ENCODE measurements at places on chromosomes 5 and 9.
A peak's percentile ranks its signal among the peaks of the same experiment; 100 is the strongest.

- H3K27ac ChIP-seq, result no peak overlapping the region
- no peak for DNase-seq
- H3K27me3 ChIP-seq, result no peaks in the 10 kb centered on the region
- peaks cover 13% of the 10 kb centered on the region for H3K4me1 ChIP-seq
- no peak overlapping the region for H3K4me3 ChIP-seq
- H3K36me3 ChIP-seq, result no peaks in the 10 kb centered on the region
Measured at GRCh38 chr9:630817-631216, 210.7 kb upstream of the DMRT1 start.

GRCh38 chr5:147400881-147401280, 109.0 kb downstream of the DPYSL3 start:
- no peaks in the 10 kb centered on the region for H3K4me1 ChIP-seq
- no peak for DNase-seq
- no peak overlapping the region for H3K27ac ChIP-seq
- no peak overlapping the region for H3K4me3 ChIP-seq
- no peaks in the 10 kb centered on the region for H3K36me3 ChIP-seq

- H3K27me3 ChIP-seq, result peaks cover 8% of the 10 kb centered on the region
- peaks cover 12% of the 10 kb centered on the region for H3K4me1 ChIP-seq
- H3K4me3 ChIP-seq, result no peak overlapping the region
- H3K27ac ChIP-seq, result no peak overlapping the region
- no peaks in the 10 kb centered on the region for H3K36me3 ChIP-seq
Measured at GRCh38 chr9:27382975-27383374, 86.0 kb upstream of the EQTN start.

DNA sequence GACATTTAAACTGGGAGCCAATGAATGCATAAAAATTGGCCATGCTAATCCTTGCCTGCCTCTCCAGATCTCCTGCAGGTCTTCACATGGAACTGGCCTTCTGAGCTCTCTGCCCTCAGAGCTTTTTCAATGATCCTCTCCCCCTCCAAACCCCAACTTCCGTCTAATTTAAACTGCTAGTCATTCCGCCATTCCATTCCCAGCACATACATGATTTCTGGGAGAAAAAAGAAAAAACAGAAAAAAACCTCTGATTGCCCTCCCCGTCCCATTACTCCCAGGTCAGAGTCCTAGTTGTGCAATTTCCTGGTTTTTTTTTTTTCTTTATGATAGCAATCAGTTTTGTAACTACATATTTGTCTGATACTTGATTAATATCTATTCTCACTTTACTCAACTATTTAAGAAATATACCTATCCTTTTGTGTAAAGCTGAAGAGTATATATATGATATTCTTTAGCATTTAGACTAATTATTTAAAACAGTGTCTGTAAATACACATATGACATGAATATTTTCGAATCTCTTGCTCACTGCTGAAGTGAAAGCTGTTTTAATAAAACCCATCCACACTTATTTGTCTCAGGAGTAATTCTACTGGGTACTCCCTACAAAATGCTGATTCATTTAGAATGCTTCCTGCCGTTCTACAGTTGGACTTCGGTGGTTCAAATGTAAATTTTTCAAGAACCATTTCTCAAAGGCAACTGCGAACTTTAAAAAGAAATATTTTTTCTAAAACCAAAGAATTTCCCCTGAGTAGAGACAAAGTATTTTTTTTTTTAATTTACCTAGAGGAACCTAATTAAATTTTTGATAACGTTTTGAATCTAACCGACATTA, 1.6 kb downstream of the HINT1 start:
- H3K4me1 ChIP-seq, result peaks cover 45% of the 10 kb centered on the region
- peak overlapping the region; percentile 89 for H3K4me3 ChIP-seq
- peaks cover 52% of the 10 kb centered on the region for H3K36me3 ChIP-seq
- H3K27ac ChIP-seq, result peak overlapping the region; percentile 97

DNA sequence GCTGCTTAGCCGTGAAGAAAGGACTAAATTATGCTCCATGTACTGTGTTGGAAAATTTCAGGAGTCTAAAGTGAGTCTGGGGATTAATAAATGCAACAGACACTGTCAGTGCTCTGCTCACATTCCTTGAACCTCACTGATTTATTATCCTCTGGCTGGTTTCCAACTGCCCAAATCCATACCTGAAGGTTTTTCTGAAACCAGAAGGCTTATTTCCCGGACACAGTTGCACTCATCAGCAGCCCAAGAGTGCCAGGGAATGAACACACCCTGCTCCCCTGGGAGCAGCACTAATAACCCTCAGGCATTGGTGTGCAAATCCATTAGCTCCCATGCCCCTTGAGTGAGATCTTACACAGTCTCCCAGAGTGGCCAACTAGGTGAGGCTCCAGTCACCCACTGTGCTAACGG, 38.7 kb downstream of the F2R start:
- DNase-seq, result no peak

- no peak overlapping the region for H3K4me3 ChIP-seq
- peaks cover 30% of the 10 kb centered on the region for H3K4me1 ChIP-seq
Measured at GRCh38 chr9:132412089-132412488, 2.1 kb downstream of the CFAP77 start.

GRCh38 chr5:68215898-68216244, 315 bp downstream of the PIK3R1 start:
- no peak for DNase-seq
- peaks cover 33% of the 10 kb centered on the region for H3K4me1 ChIP-seq
- peaks cover 19% of the 10 kb centered on the region for H3K36me3 ChIP-seq
- no peaks in the 10 kb centered on the region for H3K27me3 ChIP-seq

DNA sequence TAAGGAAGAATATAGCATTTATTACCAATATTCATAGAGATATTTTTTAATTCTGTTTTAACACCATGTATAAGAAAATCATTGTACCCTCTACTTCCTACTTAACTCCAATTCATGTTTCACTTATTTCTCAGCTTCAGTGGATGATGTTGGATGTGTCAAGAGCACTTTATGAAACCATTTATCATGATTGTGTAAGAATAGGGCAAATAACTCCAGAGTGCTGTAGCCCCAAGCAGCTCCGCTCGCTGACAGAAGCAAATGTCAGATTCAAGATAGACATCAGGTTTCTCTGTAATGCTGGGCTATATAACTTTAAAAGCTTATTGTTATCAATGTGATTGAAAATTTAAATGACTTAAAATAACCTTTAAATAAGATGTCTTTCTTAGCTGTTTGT, 50.4 kb downstream of the MAST4 start:
- no peak overlapping the region for H3K4me3 ChIP-seq
- H3K36me3 ChIP-seq, result no peaks in the 10 kb centered on the region
- H3K27ac ChIP-seq, result no peak overlapping the region
- no peak for DNase-seq
- H3K4me1 ChIP-seq, result no peaks in the 10 kb centered on the region

DNA sequence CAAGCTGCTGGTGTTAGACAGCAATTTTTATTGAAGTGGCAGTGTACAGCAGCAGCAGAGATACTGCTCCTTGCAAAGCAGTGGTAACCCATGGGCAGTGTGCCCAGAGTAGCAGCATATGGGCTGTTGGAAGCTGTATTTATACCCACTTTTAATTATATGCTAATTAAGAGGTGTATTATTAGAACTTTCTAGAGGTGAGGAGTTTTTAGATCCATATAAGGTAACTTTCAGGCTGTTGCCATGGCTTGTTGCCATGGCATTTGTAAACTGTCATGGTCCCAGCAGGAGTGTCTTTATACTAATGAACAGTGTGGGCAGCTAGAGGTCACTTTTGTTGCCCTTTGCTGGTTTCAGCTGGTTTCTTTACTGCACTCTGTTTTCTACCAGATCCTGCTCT, 3.7 kb upstream of the PJA2 start:
- no peak for DNase-seq
- peaks cover 14% of the 10 kb centered on the region for H3K4me1 ChIP-seq
- peaks cover 12% of the 10 kb centered on the region for H3K36me3 ChIP-seq

DNA sequence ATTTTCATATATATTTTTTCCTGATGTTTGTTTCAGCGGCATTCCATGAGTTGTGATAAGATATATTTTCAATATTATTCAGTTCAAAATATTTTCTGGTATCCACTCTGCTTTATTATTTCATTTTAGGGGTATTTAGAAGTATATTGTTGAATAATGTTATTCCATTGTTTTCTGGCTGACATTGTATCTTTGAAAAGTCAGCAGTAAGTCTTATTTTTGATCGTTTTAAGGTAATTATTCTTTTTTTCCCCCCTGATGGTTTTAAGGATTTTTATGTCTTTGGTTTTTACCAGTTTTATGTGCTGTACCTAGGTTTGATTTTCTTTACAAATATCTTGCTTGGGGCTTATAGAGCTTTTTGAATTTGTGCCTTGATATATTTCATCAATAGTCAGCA, 6.6 kb upstream of the GLRA1 start:
- no peak overlapping the region for H3K4me3 ChIP-seq
- DNase-seq, result no peak
- no peaks in the 10 kb centered on the region for H3K4me1 ChIP-seq
- H3K27ac ChIP-seq, result no peak overlapping the region

DNA sequence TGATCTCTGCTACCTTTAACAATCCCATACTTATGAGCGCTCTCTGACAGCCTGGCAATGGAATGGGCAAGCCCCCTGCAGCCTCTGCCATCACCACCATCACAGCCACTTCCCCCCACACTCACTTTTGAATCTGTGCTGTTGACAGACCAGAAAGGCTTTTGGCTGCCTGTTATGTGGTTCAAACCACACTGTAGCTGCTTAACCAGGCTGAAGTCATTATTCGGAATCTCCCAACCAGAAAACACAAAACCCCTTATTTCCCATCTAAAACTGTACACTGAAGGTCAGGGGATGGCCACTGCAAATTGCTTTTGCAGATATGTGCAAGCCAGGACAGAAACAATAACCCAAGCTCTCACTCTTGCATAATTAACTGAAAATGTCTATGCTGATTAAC, 35.8 kb downstream of the PTCH1 start:
- H3K27ac ChIP-seq, result no peak overlapping the region
- H3K36me3 ChIP-seq, result peaks cover 8% of the 10 kb centered on the region
- H3K4me1 ChIP-seq, result peaks cover 14% of the 10 kb centered on the region
- H3K27me3 ChIP-seq, result no peaks in the 10 kb centered on the region
- no peak overlapping the region for H3K4me3 ChIP-seq

DNA sequence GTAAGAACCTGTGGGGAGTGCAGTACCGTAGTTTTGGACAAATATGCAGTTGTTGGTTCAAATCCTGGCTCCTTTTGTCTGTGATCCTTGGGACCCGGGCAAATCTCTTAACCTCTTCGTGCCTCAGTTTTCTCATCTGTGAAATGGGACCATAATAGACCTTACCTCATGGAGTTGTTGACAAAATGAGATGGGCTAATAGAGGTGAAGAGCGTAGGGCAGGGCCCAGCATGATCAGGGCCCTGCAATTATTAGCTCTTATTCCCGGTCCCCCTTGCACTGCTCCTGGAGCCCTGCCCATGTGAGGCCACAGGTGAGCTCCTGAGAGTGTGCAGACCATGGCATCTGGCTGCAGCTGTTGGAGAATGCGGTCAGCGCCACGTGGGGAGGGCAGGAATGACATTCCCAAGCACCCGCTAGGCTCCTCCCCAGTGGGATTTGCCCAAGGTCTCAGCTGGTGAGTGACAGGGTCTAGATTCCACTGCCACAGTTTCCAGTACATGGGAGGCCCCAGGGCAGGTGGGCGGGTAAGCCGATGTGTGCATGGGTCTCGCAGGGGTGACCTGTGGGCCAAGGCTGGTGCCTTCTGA, 41.0 kb downstream of the NEK6 start:
- H3K27me3 ChIP-seq, result no peaks in the 10 kb centered on the region
- peaks cover 13% of the 10 kb centered on the region for H3K4me1 ChIP-seq
- peaks cover 5% of the 10 kb centered on the region for H3K36me3 ChIP-seq
- no peak overlapping the region for H3K27ac ChIP-seq
- H3K4me3 ChIP-seq, result no peak overlapping the region

GRCh38 chr9:127991017-127991756, 10.4 kb upstream of the EEIG1 start:
- H3K27me3 ChIP-seq, result no peaks in the 10 kb centered on the region
- H3K4me1 ChIP-seq, result peaks cover 25% of the 10 kb centered on the region
- DNase-seq, result no peak
- no peak overlapping the region for H3K27ac ChIP-seq
- H3K4me3 ChIP-seq, result no peak overlapping the region

GRCh38 chr9:127264462-127265219, at the start of gene GARNL3:
Gene GARNL3 (plus strand): TSS chr9:127264774. CDS start chr9:127264878, 104 bp downstream.
- H3K27me3 ChIP-seq, result no peaks in the 10 kb centered on the region
- H3K36me3 ChIP-seq, result no peaks in the 10 kb centered on the region
- H3K4me1 ChIP-seq, result no peaks in the 10 kb centered on the region
- DNase-seq, result no peak
- no peak within 1 kb of the TSS for H3K27ac ChIP-seq
- H3K4me3 ChIP-seq, result no peak within 1 kb of the TSS

DNA sequence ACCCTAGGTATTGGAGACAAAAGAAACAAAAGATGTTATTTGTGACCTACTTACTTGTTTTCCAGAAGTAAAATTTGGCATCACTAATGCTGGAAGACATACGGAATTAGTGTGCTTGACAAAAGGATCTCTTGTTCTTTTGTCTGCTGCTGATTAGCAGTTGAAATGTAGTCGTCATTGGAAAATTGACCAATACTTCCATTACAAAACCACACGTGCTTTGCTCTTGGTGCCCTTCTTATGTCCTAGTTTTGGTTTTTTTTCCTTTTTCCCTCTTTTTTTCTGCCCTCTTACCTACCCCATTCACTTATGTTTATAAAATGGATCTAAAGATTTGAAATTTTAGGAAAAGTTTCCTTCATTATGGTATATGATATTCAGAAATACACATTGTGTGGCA, 197.4 kb downstream of the FER start:
- H3K4me3 ChIP-seq, result no peak overlapping the region
- no peak overlapping the region for H3K27ac ChIP-seq
- H3K36me3 ChIP-seq, result no peaks in the 10 kb centered on the region
- no peaks in the 10 kb centered on the region for H3K4me1 ChIP-seq

All from activated naive CD8-positive, alpha-beta T cell treated with anti-CD3 and anti-CD28 coated beads for 36 hours (primary cell).